ENCODE measurements at places on chromosomes 6 and 20.

DNA sequence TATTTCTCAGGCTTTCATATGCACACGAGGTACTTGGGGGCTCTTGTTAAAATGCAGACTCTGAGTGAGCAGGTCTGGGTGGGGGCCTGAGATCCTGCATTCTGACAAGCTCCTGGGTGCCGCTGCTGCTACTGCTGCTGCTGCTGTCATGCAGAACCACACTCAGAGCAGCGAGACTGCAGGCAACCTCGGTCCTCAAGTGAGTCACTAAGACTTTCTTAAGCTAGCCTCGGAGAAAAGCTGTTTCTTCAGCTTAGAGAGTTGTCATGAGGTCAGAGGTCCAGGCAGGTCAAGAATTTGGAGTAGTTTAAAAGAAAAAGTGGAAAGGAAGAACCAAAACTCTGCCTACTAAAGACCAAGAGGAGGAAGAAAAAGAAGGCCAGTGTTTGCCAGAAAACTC lies 92.9 kb downstream of the SPTLC3 start:
- no peak for DNase-seq

- DNase-seq, result no peak
Observed at GRCh38 chr6:160253714-160254113, 4.9 kb downstream of the SLC22A2 start.

GRCh38 chr6:11139051-11139960 lies 27.8 kb upstream of the ERVFRD-1 start:
- no peak for DNase-seq

GRCh38 chr6:150409576-150410066 lies 40.8 kb downstream of the IYD start:
- DNase-seq, result no peak

DNA sequence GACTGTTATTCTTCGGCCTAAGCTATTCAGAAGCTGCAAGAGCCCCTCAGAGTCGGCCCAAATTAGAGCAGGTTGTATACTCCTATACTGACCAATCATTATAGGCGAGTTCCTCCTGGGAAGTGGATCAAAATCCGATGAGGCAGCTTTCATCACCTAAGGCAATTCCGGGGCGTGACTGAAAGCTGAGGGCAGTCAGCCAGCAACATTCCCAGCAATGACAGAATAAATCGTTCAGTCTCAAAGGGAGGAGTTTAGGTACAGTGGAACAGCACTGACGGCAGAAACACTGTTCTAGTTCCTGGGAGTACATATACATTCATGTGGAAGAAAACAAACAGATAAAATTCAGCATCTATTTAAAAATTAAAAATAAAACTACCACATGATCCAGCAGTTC lies 10.8 kb downstream of the HLA-DQB2 start:
- DNase-seq, result no peak

DNA sequence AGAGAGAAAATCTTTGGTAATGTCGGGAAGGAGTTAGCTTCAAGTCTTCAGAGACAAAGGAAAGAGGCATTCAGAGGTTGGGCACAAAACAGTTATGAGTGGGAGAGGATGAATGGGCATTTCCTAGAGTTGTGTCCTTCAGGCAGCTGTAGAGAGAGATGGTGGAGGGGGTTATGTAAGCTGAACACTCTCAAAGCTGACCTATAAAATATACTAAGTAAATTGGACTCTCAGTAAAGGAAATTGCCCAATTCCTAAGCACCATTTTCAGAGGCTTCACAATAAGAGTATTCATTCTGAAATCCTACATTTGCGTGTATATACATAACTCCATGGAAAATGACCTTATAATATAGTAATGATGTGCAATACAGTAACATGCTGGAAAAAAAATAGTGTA lies 161.2 kb downstream of the KCNQ5 start:
- DNase-seq, result no peak

GRCh38 chr6:24915641-24916040 lies 20.1 kb downstream of the RIPOR2 start:
- no peak for DNase-seq

All from activated effector memory CD4-positive, alpha-beta T cell treated with anti-CD3 and anti-CD28 coated beads, Interleukin-2, amount 50 U/mL, for 16 hours (primary cell).